ENCODE measurements at places on chromosomes 7 and 10.

GRCh38 chr10:125611756-125612155 lies 71.2 kb downstream of the TEX36 start:
- DNase-seq, result no peak

DNA sequence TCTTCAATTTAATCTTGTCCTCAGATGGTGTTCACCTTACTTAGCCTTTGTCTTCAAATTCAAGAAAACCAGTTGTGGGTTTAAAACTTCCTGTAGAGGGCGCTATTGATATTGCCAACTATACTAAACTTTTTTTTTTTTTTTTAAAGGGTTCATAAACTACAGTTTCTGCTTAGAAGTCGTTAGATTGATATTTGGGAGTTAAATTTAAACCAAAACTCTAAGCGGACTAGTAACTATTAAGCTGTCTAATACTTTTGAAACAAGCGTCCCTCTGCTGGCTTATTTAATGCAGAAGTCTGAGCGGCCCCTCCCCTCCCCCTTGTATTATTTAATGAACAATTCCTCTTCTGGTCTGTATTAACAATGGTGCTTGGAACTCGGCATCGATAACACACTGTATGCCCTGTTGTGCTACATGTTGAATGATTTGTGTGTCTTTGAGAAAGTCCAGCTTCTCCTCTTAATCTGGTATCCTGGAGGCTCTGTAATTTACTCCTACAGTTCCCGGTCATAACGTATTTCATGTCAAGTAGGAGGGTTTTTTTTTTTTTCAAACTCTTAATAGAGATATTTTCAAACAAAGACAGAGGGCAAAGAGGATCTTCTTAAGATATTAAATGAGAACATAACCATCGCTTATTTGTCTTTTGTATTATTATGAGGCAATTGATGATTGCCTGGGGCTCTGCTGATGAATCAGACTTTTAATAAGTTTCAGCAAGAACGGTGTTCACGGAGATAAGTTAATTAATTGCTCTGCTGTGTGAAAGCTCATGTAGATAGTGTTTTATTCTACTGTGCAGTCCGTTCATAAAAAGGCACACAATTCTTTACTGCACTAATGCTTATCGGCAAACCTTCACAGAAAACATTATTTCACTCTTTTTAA lies 22.6 kb upstream of the CREB5 start:
- peak; percentile 35 for DNase-seq

GRCh38 chr10:60977161-60978122 lies 33.5 kb upstream of the RHOBTB1 start:
- DNase-seq, result no peak

GRCh38 chr10:33073641-33074415 lies 115.8 kb upstream of the ITGB1 start:
- peak; percentile 15 for DNase-seq

- no peak for DNase-seq
Measured at GRCh38 chr7:23787272-23787671, 77.3 kb downstream of the STK31 start.

- no peak for DNase-seq
Measured at GRCh38 chr10:79230328-79230830, 116.9 kb upstream of the PPIF start.

GRCh38 chr10:88395677-88396076 lies 187.4 kb downstream of the RNLS start:
- no peak for DNase-seq

DNA sequence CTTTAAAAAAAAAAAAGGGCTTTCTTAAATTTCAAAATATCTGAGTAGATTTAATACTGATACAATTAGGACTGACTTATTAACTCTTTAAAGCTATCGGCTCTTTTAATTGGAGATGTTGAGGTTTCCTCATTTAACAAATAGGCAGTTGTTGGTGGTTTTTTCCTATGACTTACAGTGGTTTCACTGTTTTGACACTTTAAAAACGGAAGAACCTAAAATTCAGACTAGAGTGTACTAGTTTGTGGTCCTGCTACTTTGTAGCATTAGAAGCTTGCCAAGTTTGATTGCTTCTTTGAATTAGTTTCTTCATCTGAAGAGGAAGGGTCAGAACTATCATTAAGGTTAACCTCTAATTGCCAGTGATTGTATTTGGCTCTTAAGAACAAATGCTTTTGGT lies 27.7 kb downstream of the CUL1 start:
- no peak for DNase-seq

- no peak for DNase-seq
Measured at GRCh38 chr10:131667561-131667960, 233.2 kb upstream of the PPP2R2D start.

GRCh38 chr10:3348564-3348963 lies 176.0 kb upstream of the PITRM1 start:
- no peak for DNase-seq

DNA sequence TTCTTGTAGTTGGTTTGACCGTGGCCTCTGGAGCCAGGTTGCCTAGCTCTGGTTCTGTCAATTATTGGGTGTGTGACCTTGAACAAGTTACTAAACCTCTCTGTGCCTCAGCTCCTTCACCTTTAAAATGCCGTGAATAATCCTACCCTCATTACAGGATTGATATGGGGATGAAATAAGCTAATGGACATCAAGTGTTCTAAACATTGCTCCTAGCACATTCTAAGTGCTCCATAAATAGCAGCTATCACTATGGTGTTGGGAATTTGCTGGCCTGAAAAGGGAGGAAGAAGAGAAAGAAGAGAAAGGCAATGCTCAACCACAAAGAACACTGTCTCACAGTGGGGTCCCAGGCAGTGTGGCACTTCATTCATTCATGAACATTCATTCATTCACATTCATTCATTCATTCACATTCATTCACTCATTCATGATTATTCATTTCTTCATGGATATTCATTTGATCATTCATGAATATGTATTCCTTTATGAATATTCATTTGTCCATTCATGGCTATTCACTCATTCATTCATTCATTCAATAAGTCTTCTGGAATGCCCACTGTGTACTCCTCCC lies 38.8 kb downstream of the TMEM130 start:
- DNase-seq, result no peak

GRCh38 chr10:76435157-76435556 lies 1003.7 kb downstream of the LRMDA start:
- DNase-seq, result no peak

Data from CD4-positive, alpha-beta T cell treated with Interleukin-10 for 1 hour (primary cell).